Retinal pigment epithelial cell (primary cell): ENCODE measurements at places on chromosomes 2 and 18.

DNA sequence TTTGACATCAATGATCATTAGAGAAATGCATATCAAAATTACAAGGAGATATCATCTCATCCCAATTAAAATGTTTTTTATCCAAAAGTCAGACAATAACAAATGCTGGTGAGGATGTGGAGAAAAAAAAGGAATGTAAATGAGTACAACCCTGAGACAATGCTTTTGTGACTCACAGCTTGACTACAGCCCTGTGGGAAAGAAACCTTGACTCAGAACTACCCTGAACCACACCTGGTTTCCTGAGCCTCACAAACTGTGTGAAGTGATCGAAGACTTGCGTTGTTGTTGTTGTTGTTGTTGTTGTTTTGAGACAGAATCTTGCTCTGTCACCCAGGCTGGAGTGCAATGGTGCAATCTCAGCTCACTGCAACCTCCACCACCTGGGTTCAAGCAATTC, 266.6 kb upstream of the MYT1L start:
- no peak for DNase-seq

- no peak for DNase-seq
Observed at GRCh38 chr2:218128781-218129457, 3.1 kb downstream of the CXCR2 start.

- DNase-seq = no peak
Observed at GRCh38 chr2:15653806-15654726, 62.4 kb downstream of the DDX1 start.

DNA sequence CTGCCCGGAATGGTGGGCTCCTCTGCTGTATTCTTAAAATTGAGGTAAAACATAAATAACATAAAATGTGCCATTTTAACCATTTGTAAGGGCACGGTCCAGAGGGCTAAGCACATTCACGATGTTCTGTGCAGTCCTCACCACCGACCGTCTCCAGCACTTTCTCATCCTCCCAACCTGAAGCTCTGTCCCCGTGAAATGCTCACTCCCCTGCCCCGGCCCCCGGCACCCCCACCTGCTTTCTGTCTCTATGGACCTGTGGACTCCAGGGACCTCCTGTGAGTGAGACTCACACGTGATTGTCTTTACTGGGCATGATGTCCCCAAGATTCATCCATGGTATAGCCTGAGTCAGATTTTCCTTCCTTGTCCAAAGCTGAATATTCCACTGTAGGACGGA, 38.7 kb upstream of the CTDP1 start:
- no peak for DNase-seq

- no peak for DNase-seq
Observed at GRCh38 chr2:239000500-239001073, 152.7 kb downstream of the TWIST2 start.

- DNase-seq = no peak
Observed at GRCh38 chr2:169761970-169762292, 28.3 kb downstream of the KLHL23 start.

- DNase-seq = no peak
Observed at GRCh38 chr2:101047774-101048173, 45.7 kb downstream of the RPL31 start.

- DNase-seq = no peak
Observed at GRCh38 chr2:37168217-37168981, 11.6 kb upstream of the EIF2AK2 start.

DNA sequence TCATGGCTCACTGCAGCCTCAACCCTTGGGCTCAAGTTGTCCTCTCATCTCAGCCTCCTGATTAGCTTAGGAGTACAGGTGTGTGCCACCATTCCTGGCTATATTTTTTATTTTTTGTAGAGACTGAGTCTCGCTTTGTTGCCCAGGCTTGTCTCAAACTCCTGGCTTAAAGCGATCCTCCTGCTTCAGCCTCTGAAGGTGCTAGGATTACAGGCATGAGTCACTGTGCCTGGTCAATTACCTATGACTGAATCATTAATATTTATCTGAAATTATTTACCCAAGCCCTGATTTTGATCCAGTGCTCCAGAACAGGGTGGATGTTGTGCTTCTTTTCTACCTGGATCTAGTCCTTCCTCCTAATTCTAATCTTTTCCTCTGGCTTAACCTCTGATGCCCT, 87.8 kb downstream of the MAP2 start:
- DNase-seq = no peak

- no peak for DNase-seq
Observed at GRCh38 chr18:41569867-41570266, 385.2 kb upstream of the PIK3C3 start.

DNA sequence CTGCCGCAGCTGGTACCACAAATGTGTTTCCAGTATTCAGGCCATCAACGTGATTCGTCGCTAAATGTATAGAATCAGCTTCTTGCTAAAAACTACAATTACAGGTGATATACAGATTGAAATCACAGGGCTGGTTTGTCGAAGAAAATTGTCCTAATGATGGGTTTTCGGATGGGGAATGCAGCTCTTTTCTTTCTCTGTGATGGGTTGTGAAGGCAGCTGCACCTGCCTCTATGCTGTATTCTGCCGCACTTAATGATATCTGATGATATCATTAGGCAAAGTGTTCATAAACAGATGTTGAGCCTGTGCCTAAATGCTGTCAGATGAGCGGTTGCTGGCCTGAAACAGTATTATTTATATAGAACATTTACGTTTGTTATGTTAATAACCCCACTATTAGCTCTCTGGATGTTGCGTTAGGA, 218.1 kb downstream of the ARHGAP15 start:
- no peak for DNase-seq

DNA sequence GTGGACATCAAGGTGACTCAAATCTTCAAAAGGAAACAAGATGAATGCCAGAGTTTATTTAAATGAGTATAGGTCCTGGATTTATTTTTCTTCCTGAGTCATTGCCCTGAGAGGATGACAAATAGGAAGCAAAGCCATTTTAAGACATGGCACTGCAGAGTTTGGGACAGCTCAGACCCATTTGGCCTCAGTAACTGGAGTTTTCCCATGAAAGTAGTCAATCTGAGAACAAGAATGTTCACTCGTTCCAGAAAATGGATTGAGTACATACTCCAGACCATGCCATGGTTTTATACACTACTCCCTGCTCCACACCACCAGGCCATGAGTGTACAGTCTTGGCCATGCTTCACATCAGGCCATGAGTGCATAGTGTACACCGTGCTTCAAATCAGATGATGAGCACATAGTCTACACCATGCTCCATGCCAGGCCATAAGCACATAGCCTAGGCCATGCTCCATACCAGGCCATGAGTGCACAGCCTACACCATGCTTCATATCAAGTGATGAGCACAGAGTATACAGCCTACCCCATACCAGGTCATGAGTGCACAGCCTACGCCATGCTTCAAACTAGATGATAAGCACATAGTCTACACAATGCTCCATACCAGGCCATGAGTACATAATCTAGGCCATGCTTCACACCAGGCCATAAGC, 202.4 kb downstream of the FBXO15 start:
- DNase-seq = no peak

DNA sequence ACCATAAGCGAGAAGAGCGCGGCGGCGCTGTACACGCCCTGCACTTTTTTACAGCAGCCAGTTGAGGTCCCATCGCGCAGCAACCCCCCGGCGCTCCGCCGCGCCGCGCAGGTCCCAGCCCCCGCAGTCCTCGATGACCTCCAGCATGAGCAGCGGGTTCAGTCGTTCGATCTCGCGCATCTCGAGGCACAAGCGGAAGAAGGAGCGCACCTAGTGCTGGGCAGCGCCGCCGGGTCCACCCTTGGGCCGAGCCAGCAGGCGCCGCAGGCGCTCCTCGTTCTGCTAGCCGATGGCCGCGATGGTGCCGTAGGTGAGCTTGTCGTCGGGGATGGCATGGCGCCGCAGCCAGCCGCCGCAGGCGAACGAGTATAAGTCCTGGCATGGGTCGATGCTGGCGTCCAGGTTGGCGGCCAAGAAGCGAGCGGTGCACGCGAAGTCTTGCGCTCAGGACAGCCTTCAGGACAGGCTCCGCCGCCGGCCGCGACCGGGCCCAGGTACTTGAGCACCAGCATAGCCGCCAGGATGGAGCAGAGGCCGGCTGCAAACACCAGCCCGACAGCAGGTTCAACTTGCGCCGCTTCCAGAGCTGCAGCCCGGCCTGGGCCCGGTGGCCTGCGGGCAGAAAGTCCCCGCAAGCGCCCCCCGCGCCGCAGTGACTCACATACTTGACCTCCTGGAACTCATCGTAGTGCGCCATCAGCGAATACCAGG, 8.3 kb downstream of the ALPP start:
- DNase-seq = no peak

DNA sequence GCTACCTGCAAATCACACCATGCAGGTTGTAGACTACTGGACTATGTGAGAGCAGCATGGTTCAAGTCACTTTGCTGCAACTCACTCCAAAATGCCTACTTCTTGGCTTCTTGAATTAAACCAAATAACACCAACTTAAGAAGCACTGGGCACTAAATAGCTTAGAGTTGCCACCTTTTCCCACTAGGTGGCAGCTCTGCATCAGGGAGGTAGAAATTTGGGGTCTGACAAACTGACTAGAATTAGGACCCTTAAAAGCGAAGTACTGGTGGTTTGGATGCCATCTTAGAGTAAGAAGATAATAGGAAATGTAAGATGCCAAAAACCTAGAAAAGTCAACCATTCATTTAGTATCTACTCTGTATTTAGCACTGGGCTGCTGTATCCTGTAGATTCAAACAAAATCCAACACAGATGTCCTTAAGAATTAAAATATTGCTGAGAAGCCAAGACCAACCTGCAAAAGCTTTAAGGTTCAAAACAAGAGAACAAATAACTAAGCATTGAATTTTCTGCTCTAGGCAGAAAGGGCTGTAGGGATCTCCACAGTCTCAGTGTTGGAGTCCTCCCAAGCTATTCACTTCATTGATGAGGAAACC, 65.5 kb downstream of the CCBE1 start:
- DNase-seq = no peak

DNA sequence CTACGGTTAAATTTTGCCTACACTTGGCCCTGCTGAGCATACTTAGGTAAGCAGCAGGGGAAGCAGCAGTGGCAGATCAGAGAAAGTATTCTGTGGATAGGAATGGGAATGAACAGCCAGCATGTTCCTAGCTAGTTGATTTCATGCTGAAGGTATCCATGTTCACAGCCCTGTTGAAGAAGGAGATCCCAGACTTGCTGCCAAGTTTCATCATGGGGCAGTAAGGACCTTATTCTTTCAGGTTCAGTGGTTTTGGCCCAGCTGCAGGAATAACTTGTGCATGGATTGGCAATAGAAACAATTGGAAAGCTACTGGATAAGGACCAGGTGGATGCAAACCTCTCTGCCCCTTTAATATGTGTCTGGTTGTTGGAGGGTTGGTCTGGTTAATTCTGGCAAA, 98.2 kb upstream of the TMEM178A start:
- no peak for DNase-seq

DNA sequence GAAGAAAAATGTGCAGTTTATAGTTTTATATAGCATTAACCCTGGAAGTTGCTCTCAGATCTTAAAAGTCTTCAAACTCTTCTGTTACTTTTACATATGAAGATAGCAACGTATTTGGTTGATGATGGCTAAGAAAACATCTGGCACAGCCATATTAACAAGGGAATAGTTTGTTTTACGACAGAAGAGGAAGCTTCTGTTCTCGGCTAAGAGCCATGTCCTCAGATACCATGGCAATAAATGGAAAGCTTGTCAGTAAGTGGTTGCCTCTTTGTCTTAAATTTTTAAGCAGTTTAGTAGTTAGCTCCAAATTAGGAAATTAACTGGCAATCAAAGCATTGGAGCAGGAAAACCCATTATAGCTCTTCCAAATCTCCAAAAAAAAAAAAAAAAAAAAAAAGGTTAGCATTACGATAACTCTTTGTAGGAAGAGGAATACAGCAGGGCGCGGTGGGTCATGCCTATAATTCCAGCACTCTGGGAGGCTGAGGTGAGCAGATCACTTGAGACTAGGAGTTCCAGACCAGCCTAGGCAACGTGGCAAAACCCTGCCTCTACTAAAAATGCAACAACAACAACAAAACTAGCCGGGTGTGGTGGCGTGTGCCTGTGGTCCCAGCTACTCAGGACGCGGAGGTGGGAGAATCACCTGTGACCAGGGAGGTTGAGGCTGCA, 4.5 kb upstream of the STON1 start:
- no peak for DNase-seq

- DNase-seq = no peak
Observed at GRCh38 chr2:47309952-47310800, 92.8 kb upstream of the MSH2 start.

- no peak for DNase-seq
Observed at GRCh38 chr18:43819873-43820272, 542.6 kb upstream of the SYT4 start.

- no peak for DNase-seq
Observed at GRCh38 chr2:217990791-217991465, 11.9 kb downstream of the TNS1 start.

DNA sequence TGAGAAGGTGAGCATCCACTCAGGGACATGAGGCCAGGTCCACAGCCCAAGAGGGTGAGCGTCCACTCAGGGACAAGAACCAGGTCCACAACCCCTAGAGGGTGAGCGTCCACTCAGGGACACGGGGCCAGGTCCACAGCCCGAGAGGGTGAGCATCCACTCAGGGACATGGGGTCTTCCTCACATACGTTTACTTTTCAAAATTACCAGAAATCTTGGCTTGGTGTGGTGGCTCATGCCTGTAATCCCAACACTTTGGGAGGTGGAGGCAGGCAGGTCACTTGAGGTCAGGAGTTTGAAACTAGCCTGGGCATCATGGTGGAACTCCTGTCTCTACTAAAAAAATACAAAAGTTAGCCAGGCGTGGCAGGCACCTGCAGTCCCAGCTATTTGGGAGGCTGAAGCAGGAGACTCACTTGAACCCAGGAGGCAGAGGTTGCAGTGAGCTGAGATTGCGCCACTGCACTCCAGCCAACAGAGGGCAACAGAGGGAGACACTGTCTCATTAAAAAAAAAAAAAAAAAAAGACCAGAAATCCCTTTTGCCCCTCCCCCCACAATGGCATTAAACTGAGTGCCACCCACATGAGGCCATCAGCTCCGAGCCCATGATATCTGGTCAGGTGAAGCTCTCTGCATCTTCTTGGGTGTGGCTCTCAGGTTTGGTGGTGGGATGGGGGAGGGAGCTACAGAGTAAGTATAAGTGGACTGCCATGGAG, 9.0 kb upstream of the MBP start:
- no peak for DNase-seq

GRCh38 chr2:10079870-10080535, at the start of gene CYS1:
Gene CYS1, minus strand, starts transcription at chr2:10080411. Its CDS starts 188 bp downstream, at chr2:10080223.
- no peak for DNase-seq

DNA sequence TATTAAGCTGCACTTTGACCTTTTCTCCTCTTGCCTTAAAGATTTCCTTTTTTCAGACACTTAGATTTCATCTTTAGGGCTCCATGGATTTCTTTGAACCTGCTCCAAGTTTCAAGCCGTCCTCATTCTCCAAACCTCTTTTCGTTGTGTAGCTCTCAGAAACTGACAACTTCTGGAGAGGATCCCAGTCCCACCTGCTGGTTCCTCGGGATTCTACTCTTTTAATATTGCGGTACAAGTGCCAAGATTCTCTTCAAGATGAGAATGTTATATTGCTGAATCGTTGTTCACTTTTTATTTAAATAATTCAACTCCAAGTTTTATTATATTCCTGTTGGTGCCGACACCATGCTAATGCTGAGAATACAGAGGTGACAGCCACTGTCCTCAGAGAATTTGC, 141.1 kb downstream of the CDH20 start:
- no peak for DNase-seq
